ENCODE measurements at places on chromosomes 6 and 20.

GRCh38 chr20:32648761-32649650, 24.7 kb downstream of the C20orf203 start:
- DNase-seq: no peak

DNA sequence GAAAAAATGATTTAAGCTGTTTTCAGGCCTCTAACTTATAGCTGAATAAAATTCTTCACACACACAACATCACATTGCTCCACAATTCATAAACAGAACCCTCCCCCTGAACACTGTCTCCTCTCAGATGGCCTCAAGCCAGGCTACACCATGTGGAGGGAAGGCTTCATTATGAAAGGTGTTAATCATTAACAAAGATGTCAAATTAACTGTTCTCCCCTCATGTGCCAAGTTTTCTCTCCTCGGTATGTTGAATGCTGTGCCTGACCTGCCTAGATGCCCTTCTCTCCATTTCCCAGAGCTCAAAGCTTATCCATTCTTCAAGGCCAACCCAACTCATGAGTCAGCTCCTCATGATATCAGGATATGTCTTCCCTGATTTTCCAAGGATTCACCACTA, 210.4 kb downstream of the GMDS start:
- no peak for DNase-seq

DNA sequence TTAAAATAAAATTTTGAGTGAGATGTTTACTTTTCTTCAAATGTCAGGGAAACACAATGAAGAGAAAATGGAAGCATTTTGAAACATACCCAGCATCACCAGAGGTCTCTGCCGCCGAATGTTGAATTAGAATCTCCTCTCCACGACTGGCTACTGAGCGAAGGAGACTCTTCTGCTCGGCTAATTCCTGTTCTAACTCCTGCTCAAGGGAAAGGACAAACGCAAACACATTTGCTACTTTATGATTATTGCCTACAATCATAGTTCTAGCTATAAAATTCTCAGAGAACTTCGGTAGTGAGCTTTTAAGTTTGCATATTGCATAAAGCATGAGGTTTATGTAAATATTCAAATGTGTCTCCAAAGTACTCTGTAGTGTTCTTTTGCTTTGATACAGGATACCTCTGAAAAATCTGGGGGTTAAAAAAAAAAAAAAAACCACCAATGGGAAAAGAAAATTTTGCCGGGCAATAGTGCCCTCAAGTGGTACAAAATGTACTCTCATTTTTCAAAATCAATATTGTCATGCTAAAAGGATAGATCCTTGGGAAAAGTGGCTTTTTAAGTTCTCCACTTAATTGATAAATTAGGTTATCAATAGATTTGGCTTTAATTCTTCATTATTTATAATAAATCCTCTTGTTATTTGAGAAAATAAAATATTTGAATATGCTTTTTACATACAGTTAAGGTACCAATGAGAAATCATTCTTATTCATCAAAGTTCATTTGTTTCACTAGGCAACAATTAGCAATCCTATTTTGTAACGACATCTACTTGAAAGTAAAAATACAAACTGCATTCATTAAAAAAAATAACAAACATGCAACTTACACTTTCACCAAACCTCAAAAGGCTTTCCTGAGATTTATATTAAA, 369.0 kb downstream of the SYNE1 start:
- DNase-seq: no peak

GRCh38 chr6:128323011-128323410, 197.4 kb downstream of the PTPRK start:
- DNase-seq: no peak

DNA sequence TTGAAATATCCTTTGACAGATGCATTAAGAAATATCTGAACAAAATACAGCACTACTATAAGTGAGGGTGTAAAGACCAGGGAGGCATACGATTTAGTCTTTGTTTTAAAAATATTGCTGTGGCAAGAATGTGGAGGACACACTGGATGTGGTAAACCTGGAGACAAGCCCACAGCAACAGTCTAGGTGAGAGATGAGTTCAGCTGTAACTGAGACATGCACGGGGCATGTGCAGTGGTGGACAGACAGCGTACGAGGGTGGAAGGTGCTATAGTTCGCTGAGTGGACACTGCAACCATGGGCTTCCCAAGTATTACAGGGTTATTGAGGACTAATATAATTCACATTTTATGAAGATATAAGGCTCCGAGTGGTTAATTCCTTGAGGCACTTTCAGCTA, 1.8 kb downstream of the NANP start:
- DNase-seq: no peak

GRCh38 chr20:50052550-50053361, 60.2 kb downstream of the UBE2V1 start:
- DNase-seq: no peak

DNA sequence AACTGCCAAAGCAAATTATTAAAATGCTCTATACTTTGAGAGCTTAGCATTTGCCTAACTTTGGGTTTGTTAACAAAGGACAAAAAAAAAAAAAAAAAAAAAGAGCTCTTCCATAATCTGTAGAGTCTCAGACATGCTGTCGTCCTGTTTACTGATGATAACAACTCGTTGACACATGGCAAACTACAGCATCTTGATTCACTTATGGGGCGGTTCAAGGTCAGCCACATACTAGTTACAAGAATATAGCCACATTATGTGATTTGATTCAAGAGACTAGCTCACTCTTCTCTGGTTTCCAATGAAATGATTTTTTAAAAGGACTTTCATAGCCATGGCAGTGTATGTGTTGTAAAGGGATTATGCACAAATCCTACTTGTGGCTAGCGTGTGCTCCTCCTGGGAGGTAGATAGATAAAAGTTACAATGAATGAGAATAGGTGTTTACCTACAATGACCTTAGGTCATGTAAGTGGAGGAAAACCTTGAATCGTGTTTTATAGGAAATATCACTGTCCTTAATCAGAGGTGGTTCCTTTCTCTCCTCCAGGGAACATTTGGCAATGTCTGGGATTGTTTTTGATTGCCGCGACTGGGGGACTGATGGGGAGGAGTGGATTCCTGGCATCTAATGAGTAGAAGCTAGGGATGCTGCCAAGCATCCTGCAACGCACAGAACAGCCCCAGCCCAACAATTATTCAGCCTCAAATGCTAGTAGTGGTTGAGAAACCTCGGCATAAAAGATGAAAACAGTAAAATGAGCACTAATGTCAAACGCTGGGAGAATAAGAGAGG, 969.2 kb upstream of the SLC35B3 start:
- no peak for DNase-seq

- no peak for DNase-seq
Observed at GRCh38 chr6:157946865-157947532, 34.7 kb upstream of the SYNJ2 start.

Data from stimulated activated naive CD4-positive, alpha-beta T cell treated with Interleukin-2 at 50 U/mL for 16 hours (primary cell).